ENCODE measurements at places on chromosomes 4 and X. TPM values are rescaled to one million over a fixed set of nuclear protein-coding genes. Genes with fewer than 3 reads are reported as not detected.

The CTAG1B gene
- not detected for polyA plus RNA-seq

- no peak for DNase-seq
Observed at GRCh38 chr4:168361365-168362024, 42.9 kb upstream of the DDX60 start.

DNA sequence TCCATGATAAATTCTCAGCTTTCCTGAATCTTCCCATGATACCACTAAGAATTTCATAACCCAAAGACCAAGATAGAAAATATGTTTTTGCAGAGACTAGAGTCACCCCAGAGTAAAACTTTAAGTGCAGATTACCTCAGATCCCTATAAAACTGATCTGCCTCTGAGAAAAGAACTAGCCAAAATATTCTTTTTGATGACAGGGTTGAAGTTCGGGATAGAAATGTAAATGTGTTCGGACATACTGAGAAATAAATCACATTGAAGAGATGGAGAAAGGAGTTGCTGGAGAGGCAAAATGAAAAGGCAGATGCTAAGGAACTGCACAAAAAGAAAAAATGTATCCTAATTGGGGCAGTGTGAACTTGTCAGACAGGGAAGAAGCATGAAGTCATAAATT lies 501.8 kb downstream of the ANKRD50 start:
- no peak for DNase-seq

DNA sequence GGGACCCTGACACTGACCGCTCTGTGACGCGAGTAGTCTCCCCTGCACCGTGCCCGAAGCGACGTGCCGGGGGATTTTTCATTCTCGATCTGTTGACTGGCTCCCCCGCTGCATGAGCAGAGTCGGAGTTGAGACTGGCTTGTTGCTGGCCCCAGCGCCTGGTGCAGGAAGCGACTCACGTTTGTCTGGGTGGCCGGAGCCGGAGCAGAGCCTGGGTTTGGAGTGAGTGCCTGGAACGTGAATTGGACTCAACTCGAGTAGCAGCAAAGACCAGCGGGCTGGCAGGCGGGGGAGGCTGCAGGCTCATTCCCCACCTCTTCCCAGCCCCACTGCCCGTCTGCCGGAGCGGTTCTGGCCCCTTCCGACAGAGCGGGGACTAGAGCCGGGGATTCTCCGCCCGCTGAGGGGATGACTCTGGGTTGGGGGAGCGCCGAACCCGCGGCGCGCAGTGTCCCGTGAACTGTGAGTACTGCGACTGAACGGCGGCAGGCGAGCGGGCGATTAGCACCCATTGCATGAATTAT lies 554 bp downstream of the PCDH7 start:
- DNase-seq: no peak

- peak; percentile 55 for DNase-seq
Observed at GRCh38 chr4:47824840-47825239, 13.0 kb downstream of the CORIN start.

DNA sequence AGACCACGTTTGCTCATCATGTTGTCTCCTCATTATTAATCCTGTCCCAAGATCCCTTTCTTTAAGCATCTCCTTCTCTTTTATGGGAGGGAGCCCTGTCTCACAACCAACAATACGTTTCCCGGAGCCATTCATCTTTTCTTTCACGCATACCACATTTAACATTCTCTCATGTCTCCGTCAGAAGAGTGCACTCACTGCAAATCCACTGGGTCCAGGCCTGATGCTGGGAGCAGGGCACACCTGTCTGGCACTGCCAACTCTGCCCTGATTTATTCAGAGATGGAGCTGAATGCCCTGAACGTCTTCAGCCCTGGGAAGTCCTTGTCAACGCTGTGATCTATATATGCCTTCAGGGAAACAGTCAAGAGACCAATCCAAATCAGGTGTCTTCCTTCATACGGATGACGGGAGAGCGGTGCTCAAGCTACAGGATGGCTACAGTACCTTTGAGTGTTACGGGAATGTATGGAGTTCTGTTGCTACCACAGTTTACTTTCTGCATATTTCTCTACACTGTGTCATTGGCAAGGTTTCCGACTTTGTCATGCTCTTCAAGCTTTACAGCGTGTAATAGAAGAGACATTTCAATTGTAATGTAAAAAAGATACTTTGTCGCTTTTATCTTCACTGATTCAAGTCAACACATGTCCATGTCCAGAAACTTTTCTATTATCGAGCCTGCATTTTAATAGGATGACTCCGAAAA lies 140.4 kb upstream of the SLITRK2 start:
- no peak for DNase-seq

GRCh38 chr4:74659576-74660411 lies 134.5 kb downstream of the BTC start:
- DNase-seq: no peak

- DNase-seq: no peak
Observed at GRCh38 chr4:38386654-38387188, 277.3 kb upstream of the KLF3 start.

DNA sequence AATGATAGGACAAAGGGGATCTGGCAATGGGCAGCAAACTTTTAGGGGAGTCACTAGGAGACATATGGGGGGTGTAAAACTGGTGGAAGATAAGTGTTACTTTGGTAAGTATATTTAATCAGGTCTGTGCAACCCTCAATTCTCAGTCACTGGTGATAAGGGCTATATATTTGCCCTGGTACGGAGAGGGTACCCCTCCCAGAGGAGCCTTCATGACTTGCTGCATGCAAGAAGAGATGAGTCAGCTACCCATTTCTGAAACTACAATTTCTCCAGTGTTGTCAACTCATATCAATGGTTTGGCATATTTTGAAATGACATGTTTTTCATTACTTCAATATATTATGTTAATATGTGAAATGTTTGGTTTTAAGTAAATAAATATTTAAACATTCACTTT lies 14.3 kb downstream of the SMARCAD1 start:
- DNase-seq: no peak

The TMEM150C gene
- 25.2 TPM for polyA plus RNA-seq

The ITIH6 gene
- polyA plus RNA-seq: 0.04 TPM

- no peak for DNase-seq
Observed at GRCh38 chrX:56268888-56269287, 36.7 kb downstream of the KLF8 start.

GRCh38 chrX:28498658-28499057 lies 88.6 kb upstream of the IL1RAPL1 start:
- DNase-seq: no peak

The CXCL5 gene
- polyA plus RNA-seq: 0.10 TPM

The COL25A1 gene
- 12.5 TPM for polyA plus RNA-seq

DNA sequence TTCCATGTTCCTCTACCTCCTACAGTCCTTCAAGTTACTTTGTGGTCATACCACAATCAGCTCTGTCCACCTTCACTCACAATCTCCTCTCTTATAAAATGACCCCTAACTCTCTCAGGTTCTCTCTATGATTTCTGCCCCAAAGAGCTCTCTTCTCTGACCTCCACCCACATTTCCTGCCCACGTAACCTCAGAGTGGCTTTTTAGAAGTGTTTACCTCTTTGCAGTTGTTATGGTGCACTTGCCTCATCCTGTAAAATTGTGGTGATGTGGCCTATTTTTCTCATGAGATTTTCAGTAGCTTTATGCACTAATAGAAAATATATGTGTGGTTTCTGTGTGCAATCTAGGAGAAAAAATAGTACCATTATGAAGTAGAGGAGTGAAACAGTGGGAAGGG lies 215.8 kb downstream of the PACRGL start:
- no peak for DNase-seq

- DNase-seq: no peak
Observed at GRCh38 chr4:27088491-27088890, 227.8 kb downstream of the STIM2 start.

The ENAM gene
- 6.0 TPM for polyA plus RNA-seq

DNA sequence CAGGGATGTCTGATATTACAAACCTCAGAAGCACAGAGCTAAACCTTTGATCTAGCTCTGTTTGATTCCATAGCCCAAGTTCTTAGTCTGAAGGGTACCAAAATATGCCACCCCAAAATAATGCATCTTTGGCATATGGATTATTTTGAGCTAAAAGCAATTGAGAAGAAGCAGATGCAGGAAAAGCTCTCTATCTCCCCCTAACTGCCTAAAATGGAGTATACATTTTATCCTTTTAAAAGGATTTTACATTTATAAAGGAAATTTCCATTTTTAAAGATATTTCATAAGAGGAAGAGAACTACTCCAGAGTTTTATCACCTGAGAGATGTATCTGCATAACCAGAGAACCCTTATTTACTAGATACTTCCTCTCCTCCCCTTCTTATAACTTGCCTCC lies 158.7 kb downstream of the ZNF674 start:
- no peak for DNase-seq
